ENCODE measurements at places on chromosomes 7 and 10.

- no peak for DNase-seq
These were observed 65.8 kb upstream of the LAMB4 start for GRCh38 chr7:108196004-108196403.

- DNase-seq, result no peak
These were observed 299.9 kb downstream of the C7orf25 start for GRCh38 chr7:42611961-42612360.

DNA sequence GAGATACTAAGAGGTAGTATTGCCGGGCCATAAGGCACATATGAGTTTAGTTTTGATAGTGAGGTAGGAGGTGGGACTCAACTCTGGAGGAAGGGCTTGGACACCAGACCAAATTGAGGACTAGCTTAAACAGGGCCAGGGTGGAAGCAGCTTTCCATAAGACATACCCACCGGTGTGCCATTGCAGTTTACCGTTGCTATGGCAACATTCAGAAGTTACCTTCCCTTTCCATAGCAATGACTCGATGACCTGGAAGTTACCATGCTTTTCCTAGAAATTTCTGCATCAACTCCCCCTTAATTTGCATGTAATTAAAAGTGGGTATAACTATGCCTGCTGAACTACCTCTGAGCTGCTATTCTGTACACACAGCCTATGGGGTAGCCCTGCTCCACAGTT lies 10.9 kb upstream of the SNX10 start:
- DNase-seq, result no peak

- no peak for DNase-seq
These were observed 302.4 kb upstream of the NEBL start for GRCh38 chr10:21199501-21199900.

DNA sequence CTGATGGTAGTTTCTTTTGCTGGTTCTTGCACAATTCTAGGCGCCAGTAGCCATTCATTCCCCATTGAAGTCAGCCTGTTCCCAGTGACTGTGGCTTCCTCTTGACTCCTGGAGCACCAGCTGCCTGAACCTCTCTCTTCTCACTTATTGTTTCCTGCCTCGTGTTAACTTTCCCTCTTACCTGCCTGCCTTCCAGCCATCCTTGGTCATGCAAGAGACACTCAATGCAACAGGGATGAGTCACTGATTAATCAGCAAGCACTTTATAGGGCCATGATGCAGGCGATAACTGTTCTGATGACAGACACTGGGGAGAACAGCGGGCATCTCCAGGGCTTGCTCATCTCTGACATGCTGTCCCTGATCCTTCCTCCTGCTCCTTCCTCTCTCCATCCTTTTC lies 122.0 kb downstream of the PLCE1 start:
- DNase-seq, result no peak

- no peak for DNase-seq
These were observed 76.1 kb upstream of the ZEB1 start for GRCh38 chr10:31242902-31243301.

DNA sequence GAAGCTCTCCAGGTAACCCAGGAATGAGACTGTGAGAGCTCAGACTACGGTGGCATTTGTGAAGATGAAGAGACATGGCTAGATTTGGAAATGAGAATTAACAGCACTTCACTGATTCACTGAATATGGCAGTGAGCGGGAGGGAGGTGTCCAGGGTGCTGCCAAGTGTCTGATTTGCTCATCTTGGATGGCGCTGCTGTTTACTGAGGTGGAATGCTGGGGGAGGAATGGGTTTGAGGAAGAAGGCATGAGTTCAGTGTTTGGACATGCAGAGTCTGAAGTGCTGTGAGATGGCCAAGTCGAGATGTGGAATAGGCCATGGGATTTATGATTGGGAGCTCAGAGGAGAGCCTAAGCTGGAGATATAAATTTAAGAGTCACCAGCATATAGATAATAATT lies 437.1 kb upstream of the NPVF start:
- no peak for DNase-seq

GRCh38 chr10:119313644-119314043 lies 106.3 kb downstream of the GRK5 start:
- DNase-seq, result no peak

- no peak for DNase-seq
These were observed 214.4 kb upstream of the CELF2 start for GRCh38 chr10:10803278-10803677.

DNA sequence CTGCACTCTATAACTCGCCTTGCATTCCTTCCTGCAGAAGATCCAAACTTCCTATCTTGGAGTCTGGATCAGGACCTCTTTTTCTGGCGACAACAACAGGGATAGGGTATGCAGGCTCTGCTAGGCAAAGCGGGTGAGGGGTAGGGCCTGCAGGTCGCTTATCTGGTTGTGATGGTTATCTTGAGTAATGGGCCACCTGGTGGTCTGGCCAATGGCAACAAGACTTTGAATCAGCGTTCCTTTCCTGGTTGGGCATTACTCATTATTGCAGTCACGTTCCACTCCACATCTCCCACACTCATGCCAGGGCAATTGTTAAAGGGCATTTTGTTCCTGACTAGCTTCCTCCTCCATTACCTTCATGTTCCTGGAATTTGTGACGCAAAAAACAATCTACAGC lies 48.4 kb upstream of the PLXDC2 start:
- DNase-seq, result no peak

DNA sequence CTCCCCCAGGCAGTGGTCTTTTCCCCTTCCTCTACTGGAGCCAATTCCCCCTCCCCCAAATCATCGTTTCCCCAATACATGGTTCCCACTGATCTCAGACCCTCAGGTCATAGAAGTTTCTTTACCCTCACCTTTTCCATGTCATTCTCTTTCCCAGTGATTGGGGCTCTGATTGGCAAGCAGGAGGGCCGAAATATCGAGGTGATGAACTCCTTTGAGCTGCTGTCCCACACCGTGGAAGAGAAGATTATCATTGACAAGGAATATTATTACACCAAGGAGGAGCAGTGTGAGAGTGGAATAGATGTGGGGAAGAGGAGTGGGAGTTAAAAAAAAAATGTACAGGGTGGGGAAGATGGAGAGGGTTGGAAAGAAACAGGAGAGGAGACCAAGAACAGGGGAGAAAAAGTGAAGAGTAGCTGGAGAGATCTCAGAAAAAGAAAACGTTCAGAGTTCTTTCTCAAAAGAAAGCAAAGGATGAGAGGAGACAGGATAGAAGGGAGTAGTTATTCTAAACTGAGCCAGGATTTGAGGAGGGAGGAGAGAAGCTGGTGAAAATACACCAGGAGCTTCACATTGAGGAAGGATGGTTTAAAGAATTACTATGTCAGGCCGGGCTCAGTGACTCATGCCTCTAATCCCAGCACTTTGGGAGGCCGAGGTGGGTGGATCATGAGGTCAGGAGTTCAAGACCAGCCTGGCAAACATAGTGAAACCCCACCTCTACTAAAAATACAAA lies 858 bp downstream of the COPS6 start:
- no peak for DNase-seq

GRCh38 chr10:42556931-42557330 lies 81.4 kb downstream of the ZNF33B start:
- no peak for DNase-seq

DNA sequence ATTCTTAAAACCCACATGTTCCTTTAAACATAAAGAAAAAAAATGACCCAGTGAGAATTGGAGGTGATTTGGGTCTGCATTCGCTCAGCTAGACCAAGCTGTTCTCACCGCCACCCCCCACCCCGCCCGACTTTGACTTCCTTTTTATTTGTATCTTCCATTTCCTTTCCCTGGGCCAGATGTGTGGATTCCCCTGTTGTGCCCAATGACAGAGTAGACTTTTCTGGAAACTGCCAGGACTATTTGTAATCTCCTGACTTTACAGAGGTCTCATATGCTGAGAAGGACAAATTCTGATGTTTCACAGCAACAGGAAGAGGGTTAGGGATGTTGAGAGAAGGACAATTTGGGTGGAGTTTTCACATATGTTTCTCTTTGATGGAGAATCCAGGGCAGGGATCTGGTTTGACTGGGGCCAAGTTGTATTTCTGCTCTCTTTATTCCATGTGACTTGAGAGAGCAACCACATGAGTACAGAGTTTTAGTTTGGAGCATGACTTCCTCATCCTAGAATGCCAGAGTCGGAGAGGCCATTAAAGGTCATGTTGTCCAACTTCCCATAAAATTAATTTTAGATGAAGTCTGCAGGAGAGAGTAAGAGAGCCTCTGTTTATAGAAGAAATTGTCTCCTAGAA lies 1023.2 kb downstream of the LRMDA start:
- no peak for DNase-seq

DNA sequence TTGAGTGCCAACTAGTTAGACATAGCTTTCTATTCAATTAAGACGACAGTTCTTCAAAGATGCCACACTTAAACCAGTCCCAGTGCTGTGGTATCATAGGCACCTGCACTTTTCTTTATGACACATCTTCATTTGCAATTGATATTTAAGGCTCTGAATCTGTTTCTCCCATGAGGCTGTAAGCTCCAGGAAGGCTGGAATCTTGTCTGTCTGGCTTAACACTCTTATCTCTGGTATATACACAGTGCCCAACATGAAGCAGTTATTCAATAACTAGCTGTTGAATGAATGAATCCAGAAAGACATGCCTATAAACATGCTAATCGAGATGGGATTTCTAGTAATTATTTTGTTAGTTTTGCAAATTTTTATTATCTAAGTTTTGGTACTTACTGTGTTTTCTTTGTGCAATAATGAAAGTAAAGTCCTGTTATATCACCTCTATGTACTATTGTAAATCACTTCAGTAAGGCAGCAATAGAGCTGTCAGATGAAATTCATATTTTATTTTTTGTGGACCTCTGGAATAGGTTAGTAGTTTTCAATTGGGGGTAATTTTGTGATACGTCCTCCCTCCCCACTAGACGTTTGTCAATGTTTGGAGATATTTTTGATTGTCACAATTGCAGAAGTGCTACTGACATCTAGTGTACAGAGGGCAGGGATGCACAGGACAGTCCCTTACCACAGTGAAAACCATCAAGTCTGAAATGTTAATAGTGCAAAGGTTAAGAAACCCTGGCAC lies 51.3 kb upstream of the STEAP4 start:
- no peak for DNase-seq

- DNase-seq, result no peak
These were observed 152.6 kb downstream of the C10orf105 start for GRCh38 chr10:71567006-71567405.

DNA sequence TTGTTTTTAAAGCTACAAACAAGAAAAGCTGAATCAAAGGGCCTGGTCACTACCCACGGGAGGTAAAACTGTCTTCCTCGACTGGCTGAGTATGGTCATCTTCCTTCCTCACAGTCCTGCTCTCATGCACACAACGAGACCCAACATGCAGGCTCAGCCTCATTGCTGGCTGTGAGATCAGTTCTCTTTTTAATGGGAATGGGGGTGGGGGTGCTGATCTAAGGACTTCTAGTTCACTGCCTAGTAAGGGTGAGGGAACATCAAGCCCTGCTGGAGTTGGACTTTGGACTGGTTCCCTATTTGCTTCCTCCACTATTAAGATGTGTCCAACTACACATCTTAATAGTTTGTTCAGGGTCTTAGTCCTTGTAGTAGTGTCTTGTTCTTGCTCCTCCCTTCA lies 48.2 kb downstream of the ABCB4 start:
- no peak for DNase-seq

- DNase-seq, result peak; percentile 52
These were observed 70.3 kb upstream of the NANOS1 start for GRCh38 chr10:118958984-118959925.

DNA sequence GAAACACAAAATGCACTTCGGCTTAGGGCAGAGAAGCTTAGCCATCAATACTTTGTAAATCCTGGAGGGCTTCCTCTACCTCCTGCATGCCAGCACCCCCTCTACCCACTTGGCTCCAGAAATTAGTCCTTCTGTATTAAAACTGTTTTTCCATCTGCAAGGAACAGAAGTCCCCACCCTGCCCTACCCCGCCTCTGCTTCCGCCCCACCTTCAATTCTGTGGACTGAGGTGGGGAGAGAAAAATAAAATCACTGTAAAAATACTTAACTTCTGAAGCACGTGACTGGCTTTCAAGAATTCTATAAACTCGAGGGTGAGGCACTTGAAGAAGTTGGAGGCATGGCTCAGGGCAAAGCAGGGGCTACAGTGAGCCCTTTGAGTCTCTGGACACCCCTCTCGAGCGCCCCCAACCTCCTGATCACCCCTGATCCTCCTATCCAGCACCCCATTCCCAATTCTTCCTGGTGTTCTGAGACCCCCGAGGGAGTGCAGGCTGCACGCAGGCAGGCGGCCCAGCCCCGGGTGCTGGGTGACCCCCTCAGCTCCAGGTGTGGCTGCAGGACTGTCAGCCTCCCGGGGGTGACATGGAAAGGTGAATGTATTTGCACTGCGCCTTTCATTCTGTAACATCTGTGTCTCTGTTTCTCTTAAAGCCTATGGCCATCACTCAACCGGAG lies 7.3 kb upstream of the KIAA1217 start:
- DNase-seq, result no peak

DNA sequence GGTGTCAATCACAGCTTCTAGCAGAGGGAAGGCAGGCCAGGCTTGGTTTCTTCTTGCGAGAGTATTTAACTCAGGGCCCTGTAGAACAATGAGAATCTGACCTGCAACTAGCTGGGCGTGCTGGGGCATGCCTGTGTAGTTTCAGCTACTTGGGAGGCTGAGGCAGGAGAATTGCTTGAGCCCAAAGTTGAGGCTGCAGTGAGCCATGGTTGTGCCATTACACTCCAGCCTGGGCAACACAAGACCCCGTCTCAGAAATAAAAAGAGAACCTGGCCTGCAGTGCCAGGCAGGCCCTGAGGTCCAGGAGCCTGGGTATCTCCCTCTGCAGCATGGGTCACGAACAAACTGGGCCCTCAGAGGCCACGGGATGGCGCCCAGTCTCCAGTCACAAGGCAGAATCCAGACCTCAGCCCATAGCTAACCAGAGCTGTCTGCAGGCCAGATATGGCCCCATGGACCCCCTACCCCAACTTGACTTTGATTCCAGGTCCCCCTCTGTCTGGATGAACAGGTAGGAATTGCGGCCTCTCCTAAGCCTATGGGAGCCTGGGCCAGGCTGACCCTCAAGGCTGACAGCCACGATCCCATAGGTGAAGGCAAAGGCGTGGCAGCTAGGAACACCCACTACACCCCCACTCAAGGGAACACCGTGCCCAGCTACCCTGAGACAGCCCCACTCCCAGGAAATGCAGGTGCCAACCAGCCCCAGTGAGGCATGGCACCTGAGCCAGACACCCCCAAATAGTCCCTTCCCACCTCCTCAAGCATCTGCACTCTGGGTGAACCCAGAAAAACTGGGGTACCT lies 102.7 kb upstream of the TNRC18 start:
- peak; percentile 35 for DNase-seq

DNA sequence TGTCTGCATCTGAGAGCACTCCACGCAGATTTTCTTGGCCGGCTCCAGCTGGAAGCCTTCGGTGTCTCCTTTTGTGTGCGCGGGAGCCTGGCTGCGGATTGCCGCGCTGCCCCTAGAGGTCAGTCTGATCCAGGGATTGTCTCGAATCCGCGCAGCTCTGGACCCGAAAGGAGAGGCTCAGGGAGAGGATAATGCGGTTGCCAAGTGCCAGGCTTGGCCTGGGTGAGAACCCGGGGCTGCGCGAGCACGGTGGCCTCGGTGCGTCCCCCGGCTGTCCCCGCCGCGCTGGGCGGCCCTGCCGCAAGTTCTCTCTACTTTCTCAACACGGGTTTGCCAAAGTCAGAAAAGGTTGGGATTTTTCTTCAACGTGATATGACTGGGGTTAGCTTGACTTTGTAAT lies 140.9 kb downstream of the ADCYAP1R1 start:
- DNase-seq, result peak; percentile 6

- DNase-seq, result no peak
These were observed 26.3 kb downstream of the SAMD8 start for GRCh38 chr10:75137533-75138438.
